ENCODE measurements at places on chromosomes 4 and X. TPM values are rescaled to one million over a fixed set of nuclear protein-coding genes. Genes with fewer than 3 reads are reported as not detected.

The HHIP gene
- 0.87 TPM for polyA plus RNA-seq

The TCP11X2 gene
- polyA plus RNA-seq: not detected

- DNase-seq: no peak
Measured at GRCh38 chr4:141177171-141177570, 43.5 kb upstream of the ZNF330 start.

DNA sequence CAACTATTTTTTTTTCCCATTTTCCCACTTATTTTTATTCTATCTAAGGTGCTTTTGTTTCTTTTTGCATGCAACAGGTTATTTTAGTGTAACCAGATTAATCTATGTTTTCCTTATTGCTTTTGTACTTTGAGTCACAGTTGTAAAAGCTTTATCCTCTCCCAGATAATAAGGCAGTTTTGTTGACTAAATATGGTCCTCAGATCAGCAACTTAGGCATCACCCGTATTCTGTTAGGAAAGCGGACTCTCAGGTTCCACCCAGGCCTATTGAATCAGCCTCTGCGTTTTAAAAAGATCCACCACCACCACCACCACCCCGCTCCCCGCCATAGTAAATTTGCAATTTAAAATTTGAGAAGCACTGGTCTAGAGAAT, 58.6 kb upstream of the USP9X start:
- no peak for DNase-seq

DNA sequence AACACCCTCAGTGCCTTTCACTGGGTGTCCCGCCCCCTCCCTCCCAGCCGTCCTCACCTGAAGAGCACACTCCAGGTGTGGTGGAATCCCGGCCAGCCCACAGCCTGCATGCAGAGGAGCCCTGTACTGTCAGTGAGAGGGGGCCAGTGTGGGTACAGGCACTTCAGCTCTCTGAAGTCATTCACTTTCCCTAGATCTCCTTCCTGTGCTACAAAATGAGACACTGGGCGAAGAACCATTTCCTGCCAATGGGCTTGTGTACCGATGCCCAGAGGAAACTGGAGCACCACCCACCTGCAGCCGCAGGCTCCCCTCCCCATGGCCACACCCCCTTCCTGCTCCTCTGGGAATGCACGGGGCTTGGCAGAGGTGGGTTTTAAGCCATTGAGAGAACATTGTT, 73.9 kb upstream of the C4orf50 start:
- no peak for DNase-seq

- DNase-seq: no peak
Measured at GRCh38 chr4:108247387-108248049, 78.8 kb upstream of the LEF1 start.
